ENCODE measurements at places on chromosomes 11 and 22.

- no peak for DNase-seq
These were observed 49.7 kb downstream of the RTN4R start for GRCh38 chr22:20218326-20218872.

DNA sequence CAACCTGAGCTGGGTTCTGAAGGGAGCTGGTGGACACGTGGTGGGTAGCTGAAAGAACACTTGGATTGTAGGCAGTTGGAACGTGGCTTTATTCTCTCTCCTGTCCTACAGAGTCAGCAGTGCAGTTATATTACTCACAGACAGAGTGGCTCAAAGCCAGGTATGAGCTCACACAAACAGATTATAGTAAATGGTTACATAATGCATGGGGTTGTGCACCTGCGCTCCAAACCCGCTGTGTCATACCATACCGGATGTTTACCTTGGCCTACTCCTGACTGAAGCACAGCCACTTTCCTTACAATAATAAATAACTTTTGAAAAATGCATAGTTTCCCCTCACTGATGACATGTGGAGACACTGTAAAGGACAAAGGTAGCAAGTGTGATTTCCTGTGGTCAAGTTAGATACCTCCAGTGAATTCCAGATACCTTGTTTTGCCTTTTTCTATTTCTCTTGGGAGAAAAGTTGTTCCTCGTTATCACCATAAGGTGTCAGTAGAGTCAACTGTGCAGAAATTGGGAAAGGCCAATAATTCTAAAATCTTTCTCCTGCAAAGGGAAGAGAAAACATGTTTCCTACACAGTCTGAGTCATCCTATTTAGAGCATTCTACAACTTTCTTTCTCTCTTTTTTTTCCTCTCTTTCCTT is 13.5 kb downstream of the MS4A6A start:
- DNase-seq = no peak

- DNase-seq = no peak
These were observed 83.6 kb upstream of the PRODH start for GRCh38 chr22:19019679-19020032.

DNA sequence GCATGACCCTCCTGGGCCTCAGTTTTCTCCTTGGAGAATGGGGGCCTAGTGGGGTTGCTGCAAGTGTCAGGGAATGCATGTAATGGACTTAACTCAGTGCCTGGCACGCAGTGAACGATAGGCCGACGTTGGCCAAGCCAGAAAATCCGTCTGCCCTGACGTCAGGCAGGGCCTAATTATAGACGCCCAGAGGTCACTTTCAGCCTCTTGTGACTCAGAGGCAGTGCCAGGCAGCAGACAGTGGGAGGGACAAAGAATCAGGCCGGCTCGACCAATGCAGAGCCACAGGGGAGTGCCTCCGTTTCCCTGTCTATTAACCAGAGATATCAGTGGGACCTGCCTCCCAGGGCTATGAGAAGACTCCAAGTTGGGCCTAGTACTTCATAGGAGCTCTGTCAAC is 115.0 kb downstream of the MN1 start:
- DNase-seq = peak; percentile 91

DNA sequence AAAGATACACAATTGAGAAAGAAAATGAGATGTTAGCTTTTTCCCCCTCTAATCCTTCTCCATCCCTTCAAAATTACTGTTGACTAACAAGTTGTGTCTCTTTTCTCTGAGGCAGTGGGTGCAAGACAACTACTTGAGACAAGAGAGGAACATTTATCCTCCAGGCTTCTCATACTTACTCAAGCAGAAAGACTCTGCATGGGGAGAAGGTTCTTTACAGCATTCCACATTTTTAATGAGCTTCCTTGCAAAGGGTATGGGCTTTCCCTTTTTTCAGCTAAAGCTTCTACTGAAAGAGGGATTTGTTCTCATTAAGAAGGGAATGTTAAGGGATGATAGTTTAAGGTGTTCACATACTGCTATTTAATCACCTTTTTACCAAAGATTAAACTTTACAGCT is 47.8 kb downstream of the PAX6 start:
- no peak for DNase-seq

- DNase-seq = no peak
These were observed 90.0 kb downstream of the INSC start for GRCh38 chr11:15204711-15205110.

GRCh38 chr11:9739123-9739900 is 75.4 kb downstream of the SWAP70 start:
- DNase-seq = no peak

GRCh38 chr11:129865701-129866100 is 29.7 kb downstream of the NFRKB start:
- DNase-seq = no peak

GRCh38 chr11:116171271-116172140 is 601.3 kb downstream of the BUD13 start:
- DNase-seq = no peak

- DNase-seq = no peak
These were observed 129.2 kb upstream of the MTMR2 start for GRCh38 chr11:96052921-96053651.

- no peak for DNase-seq
These were observed 73.9 kb downstream of the SCUBE1 start for GRCh38 chr22:43269246-43269645.

DNA sequence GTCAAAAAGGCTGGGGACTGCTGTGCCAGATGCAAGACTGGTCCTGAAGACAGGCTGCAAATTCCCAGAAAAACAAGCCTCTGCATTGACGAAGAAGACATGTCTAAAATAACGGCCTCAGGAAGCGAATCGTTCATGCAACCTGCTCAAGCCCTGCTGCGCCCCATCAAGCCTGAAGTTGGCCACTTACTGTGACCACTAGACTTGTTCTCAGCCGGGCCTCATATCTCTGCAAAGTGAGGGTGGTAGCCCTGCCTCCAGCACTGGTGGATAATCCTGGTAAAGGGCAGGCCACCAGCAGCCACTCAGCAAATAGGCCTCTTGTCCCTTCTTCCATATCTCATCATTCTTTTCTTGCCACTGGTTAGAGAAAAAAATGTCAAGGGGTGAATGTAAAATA is 11.8 kb downstream of the LTO1 start:
- DNase-seq = no peak

DNA sequence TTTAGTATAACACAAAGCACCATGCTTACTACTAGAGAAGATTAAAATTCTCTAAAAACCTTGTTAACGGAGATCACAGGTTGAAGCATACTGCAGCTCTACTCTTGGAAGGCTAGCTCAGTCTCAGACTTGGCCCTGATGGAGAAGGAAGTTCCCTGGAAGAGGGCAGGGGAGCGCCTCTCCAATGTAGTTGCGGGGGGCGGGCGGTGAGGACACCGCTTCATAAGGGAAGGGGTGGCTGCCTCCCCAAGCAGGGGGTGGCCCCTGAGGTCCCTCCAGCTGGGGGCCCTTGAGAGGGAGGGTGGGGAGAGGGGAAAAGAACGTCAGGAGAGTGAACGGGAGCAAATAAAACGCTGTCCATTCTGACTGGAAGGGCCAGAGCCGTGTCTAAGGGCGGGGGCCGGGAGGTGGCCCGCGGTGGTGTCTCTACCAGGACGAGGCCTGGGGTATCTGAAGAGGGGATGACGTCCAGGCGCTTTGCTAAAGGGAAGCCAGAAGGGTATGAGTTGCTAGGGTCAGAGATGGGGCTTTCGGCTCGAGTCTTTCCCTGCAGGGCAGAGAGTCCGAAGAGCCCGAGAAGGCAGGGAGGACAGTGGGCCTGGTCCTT is 553 bp upstream of the USP47 start:
- peak; percentile 56 for DNase-seq

GRCh38 chr11:91199866-91200265 is 977.0 kb upstream of the CHORDC1 start:
- DNase-seq = no peak

GRCh38 chr11:69260622-69261021 is 33.3 kb upstream of the MYEOV start:
- DNase-seq = no peak

GRCh38 chr11:61161190-61162091 is at the start of gene VPS37C:
Gene VPS37C, minus strand, starts transcription at chr11:61161426. Its CDS starts 22,597 bp downstream, at chr11:61138829.
- DNase-seq = peak; percentile 97

GRCh38 chr11:103681855-103682254 is 354.6 kb upstream of the DDI1 start:
- no peak for DNase-seq

DNA sequence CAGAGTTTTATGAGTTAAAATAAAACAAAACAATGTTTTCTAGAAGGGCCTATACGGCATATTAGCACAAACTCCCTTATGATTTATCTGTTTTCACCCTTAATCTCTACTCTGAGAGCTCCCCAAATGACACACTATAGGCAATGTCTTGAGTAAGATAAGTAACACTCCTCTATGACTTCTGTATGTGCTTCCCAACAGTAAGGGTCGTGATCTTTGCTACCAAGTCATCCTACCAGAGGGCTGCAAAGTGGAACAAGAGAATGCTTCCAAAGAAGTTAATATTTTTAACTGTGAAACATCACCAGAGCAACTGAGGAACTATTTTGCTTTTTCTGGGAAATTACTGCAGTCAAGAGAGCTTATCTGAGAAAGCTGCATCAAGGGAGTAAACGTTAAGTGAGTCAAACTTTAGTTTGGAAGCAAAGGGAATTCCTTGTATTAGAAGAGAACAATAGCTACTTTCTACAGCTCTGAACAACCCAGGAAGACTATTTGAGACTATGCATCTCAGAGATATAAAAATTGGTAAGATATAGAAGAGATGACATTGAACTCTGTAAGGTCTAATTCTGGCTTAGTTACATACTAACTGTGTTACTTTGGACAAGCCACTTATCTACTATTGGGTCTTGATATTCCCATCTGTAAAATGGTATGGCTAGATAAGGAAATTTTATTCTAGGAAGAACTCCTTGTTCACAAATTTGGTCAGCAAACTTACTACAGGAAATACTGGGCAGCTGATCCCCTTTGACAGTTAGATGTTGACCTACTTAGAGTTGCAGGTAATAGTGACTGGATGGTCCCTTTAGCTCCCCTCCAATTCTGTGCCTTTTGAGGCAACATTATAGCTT is 43.7 kb upstream of the CCDC34 start:
- no peak for DNase-seq

GRCh38 chr22:32389685-32390084 is 22.4 kb downstream of the RTCB start:
- DNase-seq = no peak

DNA sequence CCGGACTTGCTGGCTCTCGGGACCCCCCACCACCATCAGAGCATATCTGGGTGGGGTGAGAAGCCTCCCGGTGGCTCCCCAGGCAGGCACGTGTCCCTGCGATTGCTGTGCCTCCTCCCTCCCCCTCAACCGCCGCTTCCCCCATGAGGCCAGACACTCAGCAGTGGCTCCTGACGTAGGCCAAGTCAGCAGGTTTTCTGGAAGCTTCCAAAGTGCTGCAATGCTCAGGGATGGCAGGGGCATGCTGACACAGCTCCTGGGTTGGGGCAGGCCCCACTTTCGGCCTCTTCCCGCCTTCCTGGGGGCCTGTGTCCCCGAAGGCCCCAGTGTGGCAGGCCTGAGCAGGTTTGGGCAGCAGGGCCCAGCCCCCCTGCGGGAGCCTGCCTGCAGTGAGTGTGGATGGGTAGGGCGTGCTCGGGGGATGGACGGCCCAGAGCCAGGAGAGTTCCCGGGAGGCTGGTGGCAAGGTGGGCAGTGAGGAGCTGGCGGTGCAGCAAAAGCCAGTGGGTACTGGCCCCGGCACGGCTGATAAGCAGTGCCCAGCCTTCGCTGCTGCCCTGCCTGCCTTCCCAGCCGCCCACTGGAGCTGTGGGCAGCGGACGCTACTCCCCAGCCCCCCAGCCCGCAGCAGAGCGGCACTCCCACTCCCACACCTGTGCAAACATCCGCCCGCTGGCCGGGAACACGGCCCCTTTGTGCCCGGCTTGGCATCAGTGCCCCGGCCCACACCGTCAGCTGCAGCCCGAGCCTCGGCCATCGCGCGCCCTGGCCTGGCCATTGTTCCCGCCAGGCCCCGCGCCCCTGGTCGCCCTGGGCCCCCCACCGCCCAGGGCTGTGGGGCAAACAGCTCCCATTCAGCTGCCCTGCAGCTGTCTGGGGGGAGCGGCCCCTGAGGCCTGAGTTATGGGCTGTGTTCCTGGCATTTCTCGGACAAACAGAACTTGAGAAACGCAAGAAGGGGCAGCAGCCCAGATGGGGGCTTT is 125.0 kb downstream of the KCNQ1OT1 start:
- DNase-seq = peak; percentile 57

DNA sequence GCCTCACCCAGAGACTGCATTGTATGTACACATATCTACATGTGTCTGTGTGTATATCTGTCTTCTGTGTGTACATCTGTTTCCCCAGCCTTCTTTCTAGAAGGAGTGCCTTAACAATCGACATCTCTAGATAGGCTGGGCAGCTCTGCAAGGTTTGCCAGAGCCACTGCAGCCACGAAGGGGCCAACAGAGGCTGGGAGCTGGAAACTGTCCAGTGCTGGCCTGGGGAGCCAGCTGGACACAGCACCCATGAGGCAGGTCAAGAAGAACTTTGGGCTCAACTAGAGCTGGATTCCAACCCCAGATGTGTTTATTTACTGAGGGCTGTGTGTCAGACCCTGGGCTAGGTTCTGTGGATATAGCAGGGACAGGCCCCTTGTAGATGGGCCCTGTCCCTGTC is 3.3 kb downstream of the SGSM1 start:
- peak; percentile 71 for DNase-seq

DNA sequence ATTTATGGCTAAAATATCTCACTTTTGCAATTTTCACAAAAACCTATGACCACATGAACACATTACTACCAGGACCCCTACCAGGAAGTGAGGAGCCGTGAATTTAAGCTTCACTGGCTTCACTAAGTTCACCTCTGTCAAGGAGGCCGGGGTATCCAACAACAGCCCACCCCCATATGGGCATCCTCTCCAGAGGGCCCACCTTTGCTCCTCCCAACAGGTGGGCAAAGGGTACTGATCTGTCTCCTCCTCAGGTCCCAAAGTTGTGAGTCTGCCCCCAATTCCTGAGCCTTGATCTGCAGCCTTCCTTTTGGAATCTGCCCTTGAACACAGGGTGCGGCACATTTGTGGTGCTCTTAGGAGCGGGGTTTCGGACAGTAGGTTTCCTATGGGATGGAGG is 66.9 kb downstream of the OTOG start:
- peak; percentile 30 for DNase-seq

DNA sequence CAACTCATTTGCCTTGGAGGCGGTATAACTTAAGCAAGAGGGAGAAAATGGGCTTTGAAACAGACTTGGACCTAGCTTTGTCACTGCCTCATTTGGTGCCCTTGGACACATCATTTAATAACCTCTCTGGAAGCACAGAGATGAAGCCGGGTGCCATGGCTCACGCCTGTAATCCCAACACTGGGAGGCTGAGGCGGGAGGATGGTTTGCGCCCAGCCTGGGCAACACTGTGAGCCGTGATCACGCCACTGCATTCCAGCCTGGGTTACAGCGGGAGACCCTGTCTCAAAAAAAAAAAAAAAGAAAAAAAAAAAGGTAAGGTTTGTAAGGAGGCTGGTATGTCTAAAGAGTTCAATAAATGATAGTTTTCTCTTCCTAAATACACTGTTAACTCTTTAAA is 806 bp downstream of the COA4 start:
- DNase-seq = no peak

Measured in aorta (tissue), 5 donors.